ENCODE measurements at places on chromosomes 13 and 19. TPM values are rescaled to one million over a fixed set of nuclear protein-coding genes. Genes with fewer than 3 reads are reported as not detected.
A peak's percentile ranks its signal among the peaks of the same experiment; 100 is the strongest.

- no peak for DNase-seq
- H3K27ac ChIP-seq = no peak overlapping the region
- H3K4me1 ChIP-seq = no peaks in the 10 kb centered on the region
- no peaks in the 10 kb centered on the region for H3K27me3 ChIP-seq
- no peaks in the 10 kb centered on the region for H3K36me3 ChIP-seq
Observed at GRCh38 chr13:44843403-44843802, 145.9 kb downstream of the NUFIP1 start.

The NLRP5 gene
- not detected for total RNA-seq

- DNase-seq = no peak
- no peaks in the 10 kb centered on the region for H3K36me3 ChIP-seq
- H3K4me1 ChIP-seq = peaks cover 9% of the 10 kb centered on the region
- H3K27ac ChIP-seq = no peak overlapping the region
Observed at GRCh38 chr13:44934724-44935123, 54.5 kb downstream of the NUFIP1 start.

DNA sequence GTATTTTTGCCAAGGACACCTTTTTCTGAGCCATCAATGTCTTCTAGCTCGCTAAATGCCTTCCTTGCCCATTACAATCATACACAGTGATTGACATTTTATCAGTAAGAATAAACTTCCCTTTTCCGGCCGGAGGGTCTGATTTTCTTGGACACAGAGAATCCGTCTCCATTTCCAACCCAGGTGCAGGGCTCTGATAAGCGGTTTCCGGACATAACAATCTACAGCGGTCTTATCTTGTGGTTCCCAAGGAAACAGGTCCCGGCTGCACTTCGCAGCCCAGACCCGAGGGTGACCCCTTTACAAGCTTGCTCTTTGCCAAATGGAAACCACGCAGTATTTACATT lies 5.1 kb upstream of the ZNF77 start:
- peak overlapping the region; percentile 76 for H3K4me3 ChIP-seq
- no peaks in the 10 kb centered on the region for H3K27me3 ChIP-seq
- no peak for DNase-seq
- H3K36me3 ChIP-seq = no peaks in the 10 kb centered on the region
- peaks cover 17% of the 10 kb centered on the region for H3K4me1 ChIP-seq

The MISP3 gene
- total RNA-seq = 7.1 TPM

DNA sequence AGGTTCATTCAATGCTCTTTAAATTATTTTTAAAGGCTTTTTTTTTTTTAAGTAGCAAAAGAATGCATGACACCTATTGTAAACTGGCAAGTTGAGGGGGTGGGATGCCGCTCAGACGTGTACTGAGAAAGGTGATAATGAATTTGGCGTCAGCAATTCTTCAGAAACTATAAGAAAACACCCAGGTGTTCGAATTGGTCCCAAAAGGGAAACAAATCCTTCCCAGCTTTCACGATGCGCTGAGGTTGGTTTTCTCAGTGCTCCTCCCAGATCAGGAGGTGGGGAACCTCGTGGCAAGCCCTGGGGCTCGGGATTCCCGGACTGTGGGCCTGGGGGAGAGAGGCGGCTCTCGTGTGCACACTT lies 543 bp upstream of the FAM124A start:
- DNase-seq = no peak
- peak overlapping the region; percentile 84 for H3K4me3 ChIP-seq
- no peaks in the 10 kb centered on the region for H3K36me3 ChIP-seq
- H3K4me1 ChIP-seq = peaks cover 18% of the 10 kb centered on the region

The CCDC169 gene
- total RNA-seq = not detected

DNA sequence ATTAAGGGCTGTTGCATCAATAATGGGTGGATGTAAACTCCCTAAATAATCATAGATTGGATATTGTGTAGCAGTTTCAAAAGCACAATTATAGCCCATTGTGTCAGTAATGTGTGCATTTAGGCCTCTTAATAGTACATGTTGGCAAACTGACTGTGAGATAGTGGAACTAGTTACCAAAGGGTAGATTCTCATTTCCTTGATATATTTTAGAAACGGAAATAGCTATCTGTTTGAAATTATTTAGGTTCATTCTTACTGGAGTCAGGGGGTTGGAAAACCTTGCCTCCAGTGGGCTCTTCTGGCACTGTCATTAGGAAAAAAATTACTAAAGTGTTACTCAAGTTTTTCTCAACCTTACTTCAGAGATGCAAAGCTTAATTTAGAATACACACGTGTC lies 1074.9 kb downstream of the PCDH17 start:
- H3K36me3 ChIP-seq = no peaks in the 10 kb centered on the region
- H3K27ac ChIP-seq = no peak overlapping the region

GRCh38 chr19:43526884-43527859 lies at the start of gene ETHE1:
TSS of gene ETHE1 (minus strand) at chr19:43527201. CDS start at chr19:43527177, 24 bp downstream.
- DNase-seq = peak; percentile 90
- H3K4me3 ChIP-seq = peak within 1 kb of the TSS; percentile 72

The MEF2B gene
- 2.7 TPM for total RNA-seq

The SIGLEC9 gene
- 24.8 TPM for total RNA-seq

The ZNF528 gene
- total RNA-seq = 29.8 TPM

Measured in lower lobe of right lung (tissue), 2 donors.